Stimulated activated CD4-positive, alpha-beta T cell treated with anti-CD3 and anti-CD28 coated beads, Interleukin-1b, Interleukin-23, amount 100 ng/mL, for 1 hour (primary cell): ENCODE measurements at places on chromosomes 11 and 22.

DNA sequence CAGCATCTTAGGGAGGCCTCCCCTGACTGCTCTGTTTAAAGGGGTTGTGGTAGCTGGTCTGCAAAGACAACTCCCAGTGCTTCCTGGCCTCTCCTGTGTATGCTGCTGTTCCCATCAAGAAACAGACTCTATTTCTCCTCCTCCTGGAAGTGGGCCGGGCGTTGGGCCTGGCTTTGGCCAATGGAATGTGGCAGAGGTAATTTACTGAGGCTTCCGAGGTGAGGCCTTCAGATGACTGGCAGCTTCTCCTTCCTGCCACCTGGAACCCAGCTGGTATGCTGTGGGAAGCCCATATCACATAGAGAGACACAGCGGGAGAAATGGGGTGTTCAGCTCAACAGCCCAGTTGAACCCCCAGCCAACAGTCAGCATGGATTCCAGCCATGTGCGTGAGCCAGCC is 25.1 kb upstream of the EIF3D start:
- DNase-seq = no peak

- DNase-seq = no peak
These were observed 123.3 kb upstream of the CRYBB3 start for GRCh38 chr22:25076336-25076735.

GRCh38 chr11:115623021-115623451 is 118.8 kb upstream of the CADM1 start:
- no peak for DNase-seq

DNA sequence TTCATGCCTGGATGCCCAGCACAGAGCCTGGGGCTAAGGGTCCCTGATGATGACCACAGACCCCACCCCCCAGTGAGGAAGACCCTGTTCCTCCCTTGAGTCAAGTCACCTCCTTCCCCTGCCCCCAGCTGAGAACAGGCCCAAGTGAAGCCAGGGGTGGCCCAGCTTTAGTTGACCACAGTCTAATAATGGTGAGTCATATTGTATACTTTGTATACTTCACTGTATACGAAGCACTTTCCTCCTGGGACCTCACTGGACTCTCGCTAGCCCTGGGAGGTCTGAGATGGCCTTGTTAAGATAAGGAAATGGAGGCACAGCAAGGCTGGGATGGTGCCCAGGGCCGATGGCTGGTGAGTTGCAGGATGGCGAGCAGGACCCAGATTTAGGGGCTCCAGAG is 3.7 kb upstream of the FLRT1 start:
- DNase-seq = no peak

DNA sequence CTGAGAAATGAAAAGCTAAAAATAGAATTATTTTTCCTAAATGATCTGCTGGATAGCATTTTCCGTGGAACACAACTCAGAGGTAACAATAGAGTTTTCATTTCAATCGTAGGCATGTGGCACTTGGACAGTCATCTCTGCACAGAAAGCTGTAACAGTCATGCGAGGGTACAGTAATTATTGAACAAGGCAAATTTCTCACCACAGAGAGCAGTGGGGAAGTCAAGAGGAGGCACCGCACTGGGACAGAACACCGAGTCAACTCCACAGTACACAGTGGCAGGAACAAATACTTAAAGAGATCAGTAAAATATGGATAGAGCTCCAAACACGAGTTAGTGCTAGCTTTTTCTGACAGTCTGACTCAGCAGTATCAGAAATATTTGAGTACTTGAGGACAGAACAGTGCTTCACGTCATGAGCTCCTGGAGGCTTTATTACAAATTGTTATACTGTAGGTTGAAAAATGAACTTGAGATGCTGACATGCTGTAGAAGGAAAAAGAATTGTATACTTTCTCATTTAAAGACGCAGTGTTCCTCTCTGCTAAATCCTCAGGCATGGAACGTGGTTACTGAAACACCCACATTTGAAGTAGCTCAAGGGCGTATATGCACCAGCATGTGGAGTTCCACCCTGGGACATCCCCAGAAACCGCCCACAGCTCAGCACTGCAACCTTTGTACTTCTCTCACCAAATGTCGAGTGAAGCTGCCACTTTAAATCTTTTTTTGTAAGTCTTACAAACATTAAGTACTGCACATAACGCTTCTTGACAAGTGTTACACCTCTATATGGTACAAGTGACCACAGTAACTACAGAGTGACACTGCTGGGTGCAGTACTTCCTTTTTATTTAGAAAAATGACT is 27.4 kb upstream of the YPEL1 start:
- no peak for DNase-seq
